ENCODE measurements at places on chromosomes 3 and 15.

GRCh38 chr3:68060191-68060590, 405.8 kb upstream of the SUCLG2 start:
- no peak for DNase-seq

DNA sequence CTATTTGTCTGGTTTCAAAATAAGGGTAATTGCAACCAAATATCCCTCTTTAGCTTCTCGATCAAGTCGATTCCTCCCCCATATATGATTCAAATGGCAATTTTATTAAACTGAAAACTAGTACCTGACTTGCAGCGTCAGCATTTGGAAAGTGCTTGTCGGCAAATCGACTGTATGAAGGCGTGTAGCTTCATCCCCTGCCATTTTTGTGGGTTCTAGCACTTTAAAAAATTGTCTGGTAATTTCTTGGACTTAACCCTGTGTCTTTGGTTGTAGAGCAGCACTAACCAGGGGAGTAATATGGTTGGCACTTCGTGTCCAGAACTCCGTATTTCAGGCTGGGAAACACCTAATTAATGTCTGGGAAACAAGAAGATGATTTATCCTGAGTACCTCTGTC, 573 bp downstream of the MME start:
- DNase-seq: no peak

- no peak for DNase-seq
Measured at GRCh38 chr15:40368719-40369473, 10.9 kb downstream of the DISP2 start.

- no peak for DNase-seq
Measured at GRCh38 chr3:197076415-197076814, 46.8 kb upstream of the MELTF start.

GRCh38 chr15:72491768-72492167, 17.6 kb downstream of the ARIH1 start:
- DNase-seq: no peak

- no peak for DNase-seq
Measured at GRCh38 chr15:80157215-80157614, 4.4 kb downstream of the FAH start.

- DNase-seq: no peak
Measured at GRCh38 chr3:8279886-8280550, 221.6 kb upstream of the LMCD1 start.

GRCh38 chr3:65342084-65342683, 654.4 kb upstream of the ADAMTS9 start:
- no peak for DNase-seq

GRCh38 chr15:74312445-74313007, 54.9 kb downstream of the CYP11A1 start:
- no peak for DNase-seq

DNA sequence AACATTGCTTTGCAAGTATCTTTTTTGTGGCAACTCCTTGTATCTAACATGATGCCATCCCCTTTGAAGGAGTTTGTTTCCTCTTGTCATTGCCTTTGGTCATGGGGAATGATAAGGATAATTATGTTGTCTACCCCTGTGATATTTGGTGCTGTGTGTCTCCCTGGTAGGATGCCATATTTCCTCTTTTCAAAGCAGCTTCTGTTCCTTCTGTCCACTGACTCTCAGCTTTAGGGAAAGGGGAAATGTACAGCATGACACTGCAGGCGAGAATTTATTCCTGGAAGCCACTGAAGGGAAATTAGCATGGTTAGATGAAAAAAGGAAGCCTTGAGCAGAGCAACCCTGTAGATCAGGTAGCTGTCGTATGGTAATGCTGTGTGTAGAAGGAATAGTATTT, 576.7 kb downstream of the CADM2 start:
- DNase-seq: no peak

DNA sequence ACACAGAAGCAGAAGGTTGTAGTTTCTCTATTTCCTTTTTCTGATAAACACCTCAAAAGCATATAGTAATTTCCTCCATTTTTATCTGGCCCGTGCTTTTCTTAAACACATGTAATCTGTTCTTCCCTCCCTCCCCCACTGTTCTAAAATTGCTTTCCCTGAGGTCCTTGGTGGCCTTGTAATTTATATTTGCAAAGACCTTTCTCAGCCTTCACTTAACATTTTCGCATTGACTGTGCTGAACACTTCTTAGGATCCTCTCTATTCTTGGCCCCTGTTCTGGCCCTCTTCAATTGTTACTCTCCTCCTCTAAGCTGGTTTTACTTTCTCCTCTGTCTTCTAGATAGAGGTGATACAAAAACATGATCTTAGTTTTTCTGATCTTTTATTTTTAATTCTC, 28.3 kb downstream of the GAP43 start:
- no peak for DNase-seq

DNA sequence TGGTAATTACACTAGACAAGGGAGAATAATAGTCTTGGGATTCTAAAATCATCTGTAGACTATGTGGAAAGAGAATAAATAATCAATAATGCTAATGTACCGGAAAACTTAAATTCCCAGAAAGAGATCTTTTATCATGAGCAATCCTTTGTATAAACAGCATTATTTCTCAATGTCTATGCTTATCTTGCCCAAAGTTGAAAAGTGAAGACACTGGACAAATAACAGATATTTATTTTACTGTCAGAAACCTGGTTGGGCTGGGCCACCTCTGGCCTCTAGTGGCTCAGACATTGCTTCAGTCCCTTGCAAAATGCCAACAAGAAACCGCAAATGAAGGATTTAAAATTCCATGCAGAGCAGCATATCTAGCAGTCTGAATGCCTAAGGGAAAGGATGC, 409.9 kb downstream of the FHIT start:
- DNase-seq: no peak

GRCh38 chr3:1870738-1871137, 227.9 kb upstream of the CNTN4 start:
- no peak for DNase-seq

DNA sequence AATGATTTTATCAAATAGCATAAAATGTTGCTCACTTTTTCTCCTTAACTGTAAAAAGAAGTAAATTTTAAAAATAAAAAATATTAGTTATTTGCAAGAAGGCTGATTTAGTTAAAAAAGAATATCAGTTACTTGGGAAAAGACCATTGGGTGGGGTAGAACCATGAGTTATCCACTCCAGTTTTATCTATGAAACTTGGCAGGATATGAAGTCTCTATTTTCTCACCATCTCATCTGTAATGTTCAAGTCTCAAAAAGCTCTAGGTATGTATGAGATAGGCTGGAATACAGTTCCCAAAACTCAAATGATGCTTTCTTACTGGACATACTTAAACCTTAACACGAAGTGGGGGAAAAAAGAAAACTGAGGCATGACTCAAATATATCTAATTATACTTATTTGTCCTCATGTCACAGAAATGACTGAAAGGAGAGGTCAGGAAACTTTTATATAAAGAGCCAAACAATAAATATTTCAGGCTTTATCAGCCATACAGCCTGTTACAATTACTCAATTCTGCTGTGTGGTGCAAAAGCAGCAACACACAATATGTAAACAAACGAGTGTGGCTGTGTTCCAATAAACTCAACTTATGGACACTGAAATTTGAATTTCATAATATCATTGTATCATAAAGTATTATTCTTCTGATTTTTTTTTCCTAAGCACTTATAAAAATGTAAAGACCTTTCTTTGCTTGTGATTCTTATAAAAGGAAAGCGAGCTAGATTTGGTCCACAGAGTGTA, 131.8 kb downstream of the TBL1XR1 start:
- DNase-seq: no peak

GRCh38 chr3:195123281-195123691, 147.7 kb downstream of the XXYLT1 start:
- no peak for DNase-seq

GRCh38 chr3:113625834-113626233, 70.6 kb downstream of the USF3 start:
- no peak for DNase-seq

DNA sequence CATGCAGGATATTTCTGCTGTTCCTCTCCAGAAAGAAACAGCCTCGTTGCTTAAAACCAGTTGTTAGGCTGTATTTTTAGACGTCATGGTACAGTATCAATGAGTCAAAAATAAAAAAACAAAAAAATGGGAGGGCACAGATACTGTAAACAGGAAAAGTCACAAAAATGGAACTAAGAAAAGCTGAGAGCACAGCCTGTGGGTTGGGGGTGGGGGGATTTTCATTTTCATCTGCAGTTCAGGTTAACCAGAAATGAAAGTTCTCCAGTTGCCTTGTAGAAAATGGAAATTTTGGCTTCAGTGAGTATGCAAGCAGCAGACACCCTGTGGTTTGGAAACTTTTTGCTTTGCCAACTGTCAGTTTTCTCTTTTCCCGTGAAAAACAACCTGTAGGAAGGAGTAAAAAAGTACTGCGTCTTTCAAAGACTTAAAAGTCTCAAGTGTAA, 59.0 kb downstream of the FRMD4B start:
- peak; percentile 92 for DNase-seq

- no peak for DNase-seq
Measured at GRCh38 chr15:101476756-101477155, 12.8 kb downstream of the PCSK6 start.

GRCh38 chr15:70528270-70528706, 235.1 kb downstream of the UACA start:
- peak; percentile 31 for DNase-seq

DNA sequence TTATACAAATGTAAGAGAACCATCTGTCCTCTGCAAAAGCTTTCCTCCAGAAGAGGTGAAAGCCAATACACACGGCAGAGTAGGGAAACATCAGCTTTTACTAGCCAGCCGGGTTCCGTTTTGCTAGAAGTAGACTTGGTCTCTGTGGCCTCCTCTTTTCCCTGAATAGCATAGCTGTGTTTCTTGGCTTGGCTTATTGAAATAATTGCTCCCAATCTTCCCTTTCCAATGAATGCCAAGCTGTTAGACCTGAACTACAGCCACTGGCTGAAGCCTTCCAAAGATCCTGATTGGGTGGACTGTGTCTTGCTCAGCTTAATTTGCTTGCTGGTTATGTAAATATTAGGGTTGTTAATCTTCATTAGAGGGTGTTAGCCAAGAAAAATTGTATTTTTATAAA, 157.8 kb upstream of the ROPN1 start:
- no peak for DNase-seq

- DNase-seq: no peak
Measured at GRCh38 chr15:72147418-72147817, 29.2 kb downstream of the SENP8 start.

DNA sequence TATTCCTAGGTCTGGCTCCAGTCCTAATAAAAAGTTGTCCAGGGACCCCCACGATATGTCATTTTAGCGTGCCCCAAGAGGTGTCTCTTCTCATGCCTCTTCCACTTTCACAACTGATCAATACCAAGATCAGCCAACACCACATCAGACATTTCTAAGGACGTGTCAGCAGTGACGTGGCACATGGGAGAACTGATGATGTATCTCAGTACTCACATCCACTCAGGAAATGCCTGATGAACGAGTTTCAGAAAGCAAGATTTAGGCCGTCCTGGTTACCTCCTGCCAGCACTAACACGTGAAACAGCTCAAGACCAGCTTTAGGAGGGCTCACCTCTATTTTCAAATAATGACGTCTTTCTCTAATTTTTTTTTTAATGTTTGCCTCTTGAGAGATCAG, 19.6 kb downstream of the VGLL4 start:
- DNase-seq: no peak

DNA sequence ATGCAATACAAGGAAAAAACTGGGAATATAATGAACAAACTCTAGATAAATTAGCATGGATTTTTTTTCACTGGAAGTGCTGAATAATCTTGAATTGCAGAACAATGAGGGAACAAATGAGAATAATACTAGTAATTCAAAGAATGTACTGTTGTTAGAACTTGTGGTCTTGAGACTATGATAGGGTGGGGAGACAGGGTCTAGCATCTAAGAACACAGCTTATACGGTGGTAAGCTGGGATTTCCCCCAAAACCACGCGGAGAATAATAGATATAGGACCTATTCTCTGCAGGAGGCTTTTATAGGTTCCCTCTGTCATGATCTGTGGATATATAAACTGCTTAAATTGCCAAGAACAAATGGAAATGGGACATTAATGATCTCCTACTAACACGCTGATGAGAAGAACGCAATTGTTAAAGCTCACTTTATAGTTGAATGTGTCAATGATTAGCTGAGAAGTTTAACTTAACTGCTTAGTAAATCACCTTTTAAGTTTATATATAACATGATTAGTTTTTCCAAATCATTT, 692.3 kb downstream of the ZPLD1 start:
- no peak for DNase-seq

- DNase-seq: no peak
Measured at GRCh38 chr3:72145506-72146380, 360.8 kb upstream of the PROK2 start.

GRCh38 chr3:140343211-140344081, 334.4 kb upstream of the TRIM42 start:
- DNase-seq: no peak

GRCh38 chr3:13051581-13051980, 21.6 kb downstream of the IQSEC1 start:
- no peak for DNase-seq

GRCh38 chr15:62625429-62626033, 417.0 kb upstream of the TPM1 start:
- no peak for DNase-seq

DNA sequence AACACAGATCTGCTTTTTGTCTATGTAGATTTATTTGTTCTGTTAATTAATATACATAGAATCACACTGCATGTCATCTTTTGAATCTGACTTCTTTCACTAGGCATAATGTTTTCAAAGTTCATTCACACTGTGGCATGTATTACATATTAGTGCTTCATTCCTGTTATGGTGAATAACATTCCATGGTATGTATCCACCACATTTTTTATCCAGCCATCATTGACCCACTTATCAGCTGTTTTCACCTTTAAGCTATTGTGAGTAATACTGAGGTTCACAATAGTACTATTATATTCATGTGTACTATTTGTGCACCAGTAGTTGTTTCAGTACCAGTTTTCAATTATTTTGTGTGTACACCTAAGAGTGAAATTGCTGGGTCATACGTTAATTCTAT, 230.6 kb upstream of the CNTN3 start:
- DNase-seq: no peak

- DNase-seq: no peak
Measured at GRCh38 chr3:45950686-45951600, 7.7 kb downstream of the CXCR6 start.

DNA sequence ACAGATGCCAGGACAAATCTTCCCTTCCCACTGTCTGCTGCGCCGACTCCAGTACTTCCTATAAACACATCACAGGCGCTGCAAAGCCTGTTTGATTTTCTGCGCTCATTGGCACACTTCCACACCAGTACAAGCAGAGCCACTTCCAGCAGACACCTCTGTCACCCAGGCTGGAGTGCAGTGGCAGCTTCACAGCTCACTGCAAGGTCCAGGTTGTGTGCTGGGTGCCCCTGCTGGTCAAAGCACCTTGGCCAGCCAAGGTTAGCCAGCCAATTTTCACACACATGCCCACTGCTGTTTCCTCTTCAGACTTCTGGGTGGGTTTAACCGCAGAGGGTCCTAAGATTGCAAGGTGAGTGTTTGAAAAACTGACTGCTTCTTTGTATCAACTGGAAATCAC, 4.9 kb downstream of the CHDH start:
- DNase-seq: no peak
